ENCODE measurements at places on chromosomes 11 and 22.

- DNase-seq = no peak
These were observed 413.6 kb downstream of the TBC1D22A start for GRCh38 chr22:47176026-47176389.

- peak; percentile 96 for DNase-seq
These were observed 354.4 kb downstream of the SOX6 start for GRCh38 chr11:16001899-16002426.

DNA sequence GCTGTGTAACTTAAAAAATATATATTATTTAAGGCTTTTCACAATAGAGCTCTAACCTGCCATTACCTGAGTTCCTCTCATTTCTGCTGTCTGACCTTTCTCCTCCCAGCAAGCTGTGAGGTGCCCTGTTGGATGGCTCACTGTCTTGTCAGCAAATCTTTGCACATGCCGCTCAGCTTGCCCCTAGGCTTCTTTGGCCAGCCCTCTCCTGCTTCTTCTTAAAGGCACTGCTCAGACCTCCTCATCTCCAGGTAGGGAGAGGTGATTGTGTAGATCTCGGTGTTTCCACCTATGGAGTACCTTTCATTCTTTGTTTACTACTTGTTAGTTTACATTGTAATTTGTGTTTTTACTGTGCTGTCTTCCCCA lies 96.5 kb downstream of the EXT2 start:
- no peak for DNase-seq

GRCh38 chr11:69834251-69834650 lies 15.0 kb upstream of the FGF3 start:
- no peak for DNase-seq

DNA sequence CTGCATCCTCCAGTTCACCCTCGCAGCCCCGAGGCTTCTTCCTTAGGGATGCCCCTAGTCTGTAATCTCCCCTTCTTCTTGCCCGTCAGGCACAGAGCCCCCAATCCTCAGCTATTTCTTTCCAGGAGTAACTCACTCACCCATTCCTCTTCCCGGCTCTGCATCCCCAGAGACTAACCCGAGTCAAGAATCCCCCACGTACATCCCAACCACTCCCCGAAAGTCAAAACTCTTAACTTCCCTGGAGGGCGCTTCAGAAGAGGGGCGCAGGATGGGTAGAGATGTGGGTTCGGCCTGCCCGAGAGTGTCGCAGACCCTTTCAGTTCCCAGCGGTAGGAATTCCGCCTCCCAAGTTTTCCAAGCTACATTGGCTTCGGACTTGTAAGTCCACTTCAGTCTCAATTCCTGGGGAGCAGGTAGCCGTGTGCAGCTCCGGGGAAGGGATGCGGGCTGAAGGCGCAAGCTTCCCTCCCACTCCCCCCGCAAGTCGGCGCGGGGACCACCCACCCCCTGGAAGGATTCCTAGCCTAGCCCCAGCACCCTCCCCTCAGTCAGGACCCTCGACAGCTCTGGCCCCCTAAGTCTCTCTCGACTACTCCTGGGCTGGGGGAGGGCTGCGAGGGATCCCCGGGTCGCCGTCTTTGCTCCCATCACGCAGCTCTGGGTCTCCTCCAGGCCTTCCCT lies 871 bp downstream of the BDNF start:
- DNase-seq = no peak

- no peak for DNase-seq
These were observed 15.5 kb upstream of the GRK3 start for GRCh38 chr22:25548866-25549464.

- no peak for DNase-seq
These were observed 36.2 kb downstream of the CNTF start for GRCh38 chr11:58658623-58659022.

DNA sequence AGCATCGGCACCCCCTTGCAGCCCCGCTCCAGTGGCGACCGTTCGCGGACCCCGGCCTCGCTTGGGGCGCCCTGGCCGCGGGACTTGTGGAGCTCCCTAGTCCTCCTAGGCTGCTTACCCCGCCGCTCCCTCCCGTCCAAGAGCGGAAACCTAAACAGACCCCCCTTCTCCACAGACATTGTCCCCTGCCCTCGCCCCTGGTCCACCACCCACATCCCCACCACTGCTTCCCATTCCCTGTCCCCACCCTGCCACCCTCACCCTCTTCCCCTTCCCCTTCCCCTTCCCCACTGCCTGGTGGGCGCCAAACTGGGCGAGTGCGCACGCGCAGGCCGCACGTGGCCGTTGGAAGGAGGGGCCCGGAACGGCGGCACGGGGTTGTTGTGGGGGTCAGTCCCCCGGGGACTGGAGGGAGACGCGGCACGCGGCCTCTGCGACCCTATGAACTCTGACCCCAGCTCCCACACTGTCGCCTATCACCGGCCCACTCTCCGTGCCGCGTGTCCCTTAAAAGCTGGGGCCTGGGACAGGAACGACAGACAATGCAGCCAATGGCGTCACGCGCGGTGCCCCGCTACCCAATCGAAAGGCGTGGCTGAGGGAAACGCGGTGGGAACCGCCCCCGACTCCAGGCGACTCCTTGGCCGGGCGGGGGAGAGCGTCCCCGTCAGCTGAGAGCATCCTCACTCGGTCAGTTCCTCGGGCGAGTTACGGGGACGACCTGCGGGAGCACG lies at the start of gene SNX32:
SNX32 (plus strand) TSS at position 667 of the 734 bp plus-strand sequence. CDS start 103 bp downstream, outside the sequence.
- peak; percentile 74 for DNase-seq

DNA sequence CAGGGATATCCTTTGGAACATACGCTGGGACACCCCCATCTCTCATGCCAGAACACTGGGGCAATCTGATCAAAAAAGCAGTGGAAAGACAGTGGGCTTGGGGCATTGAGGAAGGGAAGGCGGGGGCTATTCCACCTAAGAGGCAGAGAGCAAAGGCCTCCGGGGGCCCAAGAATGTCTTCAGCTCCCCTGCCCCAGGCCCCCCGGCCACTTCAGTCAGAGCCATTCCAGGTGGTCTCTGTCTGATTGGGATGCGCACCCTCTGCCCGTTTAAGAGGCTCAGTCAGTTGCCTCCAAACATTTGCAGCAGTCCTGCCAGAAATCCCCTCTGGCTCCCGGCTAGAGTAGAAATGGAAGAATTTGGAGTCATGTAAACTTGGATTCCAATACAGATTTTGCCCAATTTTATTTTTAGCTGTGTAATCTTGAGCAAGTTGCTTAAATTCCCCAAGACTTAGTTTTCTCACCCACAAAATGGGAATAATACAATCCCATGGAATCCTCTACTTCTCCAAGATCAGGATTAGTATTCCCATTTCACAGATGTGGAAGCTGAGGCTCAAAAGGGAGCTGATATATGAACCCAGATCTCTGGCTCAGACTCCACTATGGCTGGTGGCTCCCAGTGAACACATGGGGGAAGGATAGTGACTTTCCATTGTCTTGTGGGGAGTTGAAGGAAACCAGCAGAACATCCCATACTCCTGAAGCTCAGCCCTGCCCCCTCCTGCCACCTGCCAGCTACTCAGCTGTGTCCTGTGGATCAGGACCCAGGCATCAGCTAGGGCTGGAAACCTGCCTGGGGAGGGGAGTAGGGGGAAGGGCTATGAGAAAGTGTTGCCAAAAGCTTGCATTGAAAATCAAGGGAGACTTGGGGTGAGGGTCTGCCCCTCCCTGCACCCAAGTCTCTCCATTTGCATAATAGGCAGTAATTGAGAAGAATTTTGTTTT lies 6.1 kb upstream of the WNT11 start:
- DNase-seq = no peak

DNA sequence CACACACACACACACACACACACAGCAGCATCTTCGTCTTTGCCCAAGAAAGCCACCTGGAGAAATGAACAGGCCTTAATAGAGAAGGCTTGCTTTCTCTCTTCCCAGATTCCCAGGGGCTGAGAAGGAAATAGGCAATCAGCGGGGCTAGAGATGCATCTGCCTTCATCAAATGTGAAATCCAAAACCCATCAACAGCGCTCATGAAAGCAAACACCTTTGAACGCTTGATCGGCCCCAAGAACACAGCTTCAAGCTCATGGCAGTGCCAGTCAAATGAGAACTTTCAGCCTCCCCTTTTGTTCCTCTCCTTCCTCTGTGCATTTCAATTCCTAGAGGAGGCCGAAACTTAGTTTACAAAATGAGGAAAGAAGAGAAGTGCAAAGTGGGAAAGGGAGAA lies 122.7 kb downstream of the EFCAB6 start:
- DNase-seq = no peak

DNA sequence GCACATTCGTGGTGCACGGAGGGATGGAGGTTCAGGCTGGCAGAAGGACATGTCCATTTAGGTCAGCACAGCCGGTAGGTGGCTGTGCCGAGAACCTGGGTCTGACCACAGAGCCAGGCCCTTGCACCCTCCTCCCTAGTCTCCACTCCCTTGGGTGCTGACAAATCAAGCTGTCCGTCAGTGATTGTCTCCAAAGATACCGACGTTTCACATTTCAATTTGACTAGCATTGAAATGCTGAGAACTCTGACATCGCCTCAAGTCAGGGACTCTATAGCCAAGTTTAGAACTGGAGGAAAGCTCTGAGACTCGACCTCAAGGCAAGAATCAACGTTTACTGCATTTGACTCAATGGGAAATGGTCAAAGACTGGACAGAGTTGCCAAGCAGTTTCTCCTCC lies 1321.1 kb downstream of the TBC1D22A start:
- DNase-seq = no peak

DNA sequence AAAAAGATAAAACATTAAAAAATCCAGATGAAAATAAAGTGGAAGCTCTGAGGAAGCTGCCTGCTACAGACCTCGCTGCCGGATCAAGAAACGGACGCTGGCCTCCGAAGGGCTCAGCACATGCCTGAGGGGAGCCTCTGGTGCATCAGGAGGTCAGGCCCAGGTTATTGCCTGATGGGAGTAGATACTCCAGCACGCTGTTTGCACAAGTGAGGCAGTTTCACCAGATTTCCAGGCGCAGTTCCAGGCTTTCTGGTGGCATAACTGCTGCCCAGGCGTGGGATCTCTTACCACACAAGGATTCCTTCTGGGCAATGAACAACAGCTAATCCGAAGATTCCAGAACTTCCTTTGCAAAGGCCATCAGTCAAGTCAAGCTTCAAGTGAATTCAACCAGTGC lies 154.2 kb downstream of the MPPED1 start:
- DNase-seq = no peak

GRCh38 chr11:65388731-65389130 lies 2.3 kb downstream of the FRMD8 start:
- DNase-seq = no peak

GRCh38 chr22:20243537-20244249 lies 24.4 kb downstream of the RTN4R start:
- peak; percentile 48 for DNase-seq

DNA sequence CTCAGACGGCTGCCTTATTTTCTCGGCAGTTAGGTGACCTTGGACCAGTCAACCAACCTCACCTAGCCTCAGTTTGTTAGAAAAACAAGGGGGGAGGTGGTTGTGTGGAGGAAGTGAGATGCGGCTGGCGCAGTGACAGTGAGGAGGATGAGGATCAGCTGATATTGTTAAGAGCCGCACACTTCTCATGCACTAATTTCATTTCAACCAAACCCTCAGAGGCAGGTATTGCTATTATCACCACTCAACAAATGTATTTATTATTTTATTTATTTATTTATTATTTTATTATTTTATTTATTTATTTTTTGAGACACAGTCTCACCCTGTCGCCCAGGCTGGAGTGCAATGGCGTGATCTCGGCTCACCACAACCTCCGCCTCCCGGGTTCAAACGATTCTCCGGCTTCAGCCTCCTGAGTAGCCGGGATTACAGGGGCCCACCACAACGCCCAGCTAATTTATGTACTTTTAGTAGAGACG lies 2.1 kb downstream of the LGALS1 start:
- DNase-seq = no peak

DNA sequence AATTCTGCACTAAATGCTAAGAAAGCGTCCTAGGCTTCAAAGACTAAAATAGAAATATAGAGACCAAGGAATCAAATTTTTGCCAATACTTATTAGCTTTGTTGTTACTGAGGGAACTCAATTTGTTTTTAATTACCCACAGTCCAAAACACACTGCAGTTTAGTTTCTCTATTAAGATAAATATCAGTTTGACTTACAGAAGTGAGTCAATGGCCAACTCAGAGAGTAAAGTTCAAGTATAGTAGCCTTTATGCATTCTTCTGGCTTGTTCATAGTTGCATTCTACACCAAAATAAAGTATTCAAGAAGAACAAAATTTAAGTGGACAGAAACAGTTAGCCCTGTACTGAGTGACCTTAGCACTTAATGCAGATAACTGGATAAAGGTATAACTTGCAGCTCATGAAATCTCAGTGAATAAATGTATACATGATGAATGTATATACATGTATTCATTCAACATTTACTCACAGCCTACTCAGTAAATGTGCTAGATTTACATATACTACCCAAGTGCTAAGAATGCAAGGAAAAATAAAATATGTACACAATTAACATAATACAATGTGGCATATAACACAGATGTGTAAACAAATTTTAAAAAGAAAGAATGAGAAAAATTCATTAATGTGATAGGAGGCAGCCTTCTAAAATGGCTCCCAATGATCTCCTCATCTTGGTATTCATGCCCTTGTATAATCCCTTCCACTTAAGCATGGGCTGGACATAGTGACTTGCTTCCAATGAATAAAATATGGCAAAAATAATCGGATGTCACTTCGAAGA lies 9.7 kb upstream of the RNF141 start:
- no peak for DNase-seq

GRCh38 chr22:43546186-43546585 lies 134.4 kb downstream of the MPPED1 start:
- DNase-seq = no peak

- no peak for DNase-seq
These were observed 33.9 kb downstream of the TSPAN4 start for GRCh38 chr11:876545-876944.

GRCh38 chr11:80317612-80318011 lies 876.8 kb upstream of the TENM4 start:
- no peak for DNase-seq

DNA sequence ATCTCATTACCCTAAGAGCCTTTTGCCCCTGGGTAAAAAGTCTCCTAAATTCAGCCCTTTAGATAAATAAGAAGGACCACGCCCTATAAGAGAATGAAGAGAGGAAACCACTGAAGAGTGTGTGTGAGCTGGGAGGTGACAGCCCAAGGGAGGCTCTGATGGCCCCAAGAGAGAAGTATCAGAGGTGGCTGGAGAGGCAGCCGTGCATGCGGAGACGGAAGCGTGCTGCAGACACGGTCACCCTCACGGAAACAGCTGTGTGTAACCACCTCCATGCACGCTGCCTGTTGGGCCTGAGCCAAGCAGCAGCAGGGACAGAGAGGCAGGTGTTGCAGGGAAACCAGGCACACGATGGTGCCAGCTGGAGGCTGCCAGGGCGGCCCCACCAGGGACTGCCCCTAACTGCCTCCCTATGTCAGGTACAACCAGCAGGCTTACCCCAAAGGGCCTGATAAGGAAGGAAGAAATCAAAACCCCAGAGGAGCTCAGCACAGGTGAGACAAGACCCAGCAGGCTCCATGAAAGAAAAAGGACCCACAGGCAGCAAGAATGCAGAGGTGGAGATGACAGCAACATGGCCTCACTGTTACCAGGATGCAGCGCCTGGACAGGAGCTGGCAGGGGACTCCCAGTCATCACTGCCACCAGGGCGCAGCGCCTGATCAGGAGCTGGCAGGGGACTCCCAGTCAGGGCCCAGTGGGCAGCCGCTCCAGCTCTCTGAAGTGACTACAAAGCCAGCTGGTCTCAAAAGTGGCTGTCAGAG lies 7.8 kb downstream of the LARGE2 start:
- DNase-seq = no peak

GRCh38 chr22:42077486-42078125 lies 1.9 kb upstream of the SMDT1 start:
- no peak for DNase-seq

Data from fibroblast of skin of left biceps (primary cell).